COR-L47 (cell line): ENCODE measurements at places on chromosomes 11 and 22.

DNA sequence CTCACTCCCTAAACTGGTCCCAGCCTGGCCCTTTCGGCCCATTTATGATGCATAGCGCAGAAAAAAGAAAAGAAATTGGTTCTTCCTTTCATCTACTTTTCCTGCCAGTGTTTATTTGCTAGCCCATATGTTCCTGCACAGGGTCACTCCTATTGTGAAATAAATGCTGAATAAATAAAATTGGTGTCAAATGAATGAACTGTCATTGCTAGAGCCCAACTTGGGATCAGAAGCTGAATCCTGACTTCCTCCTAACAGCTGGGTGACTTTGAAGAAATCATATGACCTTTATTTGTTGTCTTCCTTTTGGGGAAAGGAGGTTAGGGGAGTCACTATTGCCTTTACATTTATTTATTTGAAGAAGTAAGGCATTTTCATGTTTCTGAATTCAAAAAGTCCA, 92.0 kb downstream of the PRR5L start:
- no peak for DNase-seq

GRCh38 chr22:28986366-28986765, 75.3 kb downstream of the C22orf31 start:
- DNase-seq, result no peak

DNA sequence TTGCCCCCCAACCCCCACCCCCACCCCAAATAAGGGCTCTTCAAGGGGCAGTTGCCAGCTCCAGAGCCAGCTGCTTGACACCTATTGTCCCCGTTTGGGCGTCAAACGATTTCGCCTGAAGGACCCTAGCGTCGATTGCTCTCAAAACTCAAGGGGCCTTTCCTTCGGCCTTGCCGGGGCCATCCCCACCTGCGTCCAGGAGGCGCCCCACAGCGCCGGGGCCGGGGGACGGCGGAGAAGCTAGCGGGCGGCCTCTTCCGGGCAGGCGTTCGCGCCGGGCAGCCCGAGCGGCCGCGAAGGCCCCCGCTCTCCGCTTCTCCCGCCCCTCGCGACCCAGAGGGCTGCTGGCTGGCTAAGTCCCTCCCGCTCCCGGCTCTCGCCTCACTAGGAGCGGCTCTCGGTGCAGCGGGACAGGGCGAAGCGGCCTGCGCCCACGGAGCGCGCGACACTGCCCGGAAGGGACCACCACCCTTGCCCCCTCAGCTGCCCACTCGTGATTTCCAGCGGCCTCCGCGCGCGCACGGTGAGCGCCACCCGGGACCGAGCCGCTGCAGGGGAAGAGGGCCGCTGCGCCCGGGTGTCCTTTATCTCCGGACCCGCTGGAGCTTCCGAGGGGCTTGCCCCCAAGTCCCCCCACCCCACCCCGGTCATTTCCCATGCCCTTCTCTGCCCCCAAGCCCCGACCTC, at the start of gene CAPRIN1:
Gene CAPRIN1, plus strand, starts transcription at position 383 of the 687 bp plus-strand sequence. CDS start 690 bp downstream, outside the sequence.
- peak; percentile 89 for DNase-seq

GRCh38 chr11:130636722-130637464, 188.4 kb downstream of the ADAMTS15 start:
- peak; percentile 2 for DNase-seq

GRCh38 chr11:65576232-65576866, 496 bp downstream of the EHBP1L1 start:
- no peak for DNase-seq

DNA sequence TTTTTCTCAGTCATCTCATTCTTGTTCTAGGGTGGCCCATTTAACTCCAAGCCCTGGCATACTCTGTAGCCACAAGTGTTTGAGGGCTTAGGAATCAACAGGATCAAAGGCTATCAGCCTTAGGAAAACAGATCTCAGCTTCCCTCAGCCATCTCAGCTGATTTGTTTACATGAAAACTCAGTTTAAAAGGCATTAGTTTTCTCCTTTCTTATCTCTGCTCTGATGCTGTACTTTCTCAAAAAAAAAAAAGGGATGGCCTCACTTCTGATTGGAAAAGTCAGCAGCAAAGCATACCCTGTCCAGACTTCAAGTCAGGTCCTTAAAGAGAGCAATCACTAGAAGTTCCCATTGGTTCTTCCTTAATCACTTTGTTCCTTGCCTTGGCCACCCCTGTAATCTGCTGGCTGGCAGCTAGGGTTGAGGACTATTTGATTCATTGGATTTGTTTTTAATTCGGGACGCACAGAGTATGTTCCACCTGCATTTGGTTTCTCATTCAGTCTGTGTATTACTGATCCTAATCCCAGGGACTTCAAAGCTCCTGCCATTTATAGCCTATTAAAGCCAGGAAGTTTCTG, 102.8 kb downstream of the EXT2 start:
- no peak for DNase-seq

DNA sequence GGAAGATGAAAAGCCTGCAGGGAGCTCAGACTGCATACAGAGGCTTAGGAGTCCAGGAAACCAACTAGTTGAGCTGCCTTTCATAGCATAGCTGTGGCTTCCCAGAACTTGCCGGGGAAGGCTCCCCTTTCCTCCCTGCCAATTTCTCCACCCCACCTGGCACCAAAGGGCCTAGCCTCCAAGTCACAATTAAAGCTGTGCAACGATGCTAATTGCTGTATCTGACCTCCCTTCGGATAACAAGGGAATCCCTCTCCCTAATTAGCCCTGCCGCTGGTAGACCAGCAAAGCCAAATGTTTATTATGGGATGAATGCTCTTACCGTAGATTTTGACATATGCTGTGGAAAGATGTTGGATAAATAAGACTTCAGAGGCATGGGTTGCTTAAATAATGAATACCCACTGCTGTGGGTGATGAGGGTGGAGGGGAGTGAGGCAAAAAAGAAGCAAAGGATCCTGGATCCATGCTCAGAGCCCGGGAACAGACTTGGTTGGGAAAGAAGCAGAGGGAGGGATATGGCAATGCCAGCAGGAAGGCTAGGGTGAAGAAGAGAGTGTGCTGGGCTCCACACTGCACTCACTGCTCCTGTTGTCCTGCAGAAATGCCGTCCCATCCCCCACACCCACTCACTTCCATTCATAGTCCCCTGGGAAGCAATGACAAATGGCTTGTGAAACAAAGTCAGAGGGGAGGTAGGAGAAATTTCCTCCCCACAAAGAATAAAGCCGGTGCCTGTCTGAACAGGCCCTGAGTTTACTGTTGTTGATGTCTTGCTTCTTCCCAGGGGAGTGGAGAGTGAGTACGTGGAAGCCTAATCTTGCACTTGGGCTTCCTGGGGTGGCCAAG, 608.1 kb upstream of the CADM1 start:
- peak; percentile 37 for DNase-seq

- DNase-seq, result no peak
These were observed 71.7 kb upstream of the FAR1 start for GRCh38 chr11:13596611-13597326.

GRCh38 chr11:80327956-80328614, 887.3 kb upstream of the TENM4 start:
- no peak for DNase-seq

DNA sequence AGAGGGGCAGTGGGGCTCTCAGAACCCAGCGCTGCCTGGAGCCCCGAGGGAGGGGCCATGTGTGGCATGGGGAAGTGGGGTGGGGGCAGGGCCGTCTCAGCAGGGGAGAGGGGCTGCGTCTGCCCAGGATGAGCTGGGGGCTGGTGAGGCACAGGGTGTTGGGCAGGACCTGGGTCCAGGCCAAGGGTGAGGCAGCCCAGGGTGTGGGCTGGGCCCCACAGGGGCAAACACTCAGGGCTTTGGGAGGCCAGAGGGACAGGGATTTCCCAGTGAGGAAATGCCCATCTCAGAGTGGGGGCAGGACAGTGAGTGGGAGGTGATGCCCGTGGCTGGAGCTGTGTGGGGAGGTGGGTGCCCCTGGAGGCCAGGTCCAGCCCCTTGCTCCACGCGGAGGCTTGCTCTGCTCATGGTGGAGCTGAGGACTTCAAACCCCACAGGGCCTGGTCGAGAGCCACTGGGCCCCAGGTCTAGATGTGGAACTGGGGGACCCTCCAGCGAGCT, 5.4 kb downstream of the PLXNB2 start:
- no peak for DNase-seq

DNA sequence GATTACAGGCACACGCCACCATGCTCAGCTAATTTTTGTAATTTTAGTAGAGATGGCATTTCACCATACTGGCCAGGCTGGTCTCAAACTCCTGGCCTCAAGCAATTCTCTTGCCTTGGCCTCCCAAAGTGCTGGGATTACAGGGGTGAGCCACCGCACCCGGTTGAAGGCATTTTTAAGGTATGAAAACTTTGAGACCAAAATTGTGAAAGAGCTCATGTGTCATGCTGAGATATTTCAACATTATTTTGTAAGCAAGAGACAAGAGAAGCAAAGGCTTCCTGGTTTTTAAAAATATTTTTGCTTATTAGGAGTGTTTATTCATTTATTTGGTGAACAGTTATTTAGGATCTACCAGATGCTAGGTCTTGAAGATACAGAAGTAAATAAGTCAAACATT, 6.8 kb downstream of the NHERF4 start:
- no peak for DNase-seq

DNA sequence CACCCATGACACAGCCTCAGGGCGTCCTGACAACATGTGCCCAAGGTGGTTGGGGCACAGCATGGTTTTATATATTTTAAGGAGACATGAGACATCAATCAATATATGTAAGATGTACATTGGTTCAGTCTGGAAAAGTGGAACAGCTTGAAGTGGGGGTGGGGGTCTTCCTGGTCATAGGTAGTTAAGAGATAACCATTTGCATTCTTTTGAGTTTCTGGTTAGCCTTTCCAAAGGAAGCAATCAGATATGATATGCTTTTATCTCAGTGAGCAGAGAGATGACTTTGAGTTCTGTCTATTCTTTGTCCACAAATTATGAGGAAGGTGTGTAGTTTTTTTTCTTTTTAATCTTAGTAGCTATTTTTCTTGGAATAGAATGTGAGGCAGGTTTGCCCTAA, 10.1 kb upstream of the ANAPC15 start:
- DNase-seq, result no peak

DNA sequence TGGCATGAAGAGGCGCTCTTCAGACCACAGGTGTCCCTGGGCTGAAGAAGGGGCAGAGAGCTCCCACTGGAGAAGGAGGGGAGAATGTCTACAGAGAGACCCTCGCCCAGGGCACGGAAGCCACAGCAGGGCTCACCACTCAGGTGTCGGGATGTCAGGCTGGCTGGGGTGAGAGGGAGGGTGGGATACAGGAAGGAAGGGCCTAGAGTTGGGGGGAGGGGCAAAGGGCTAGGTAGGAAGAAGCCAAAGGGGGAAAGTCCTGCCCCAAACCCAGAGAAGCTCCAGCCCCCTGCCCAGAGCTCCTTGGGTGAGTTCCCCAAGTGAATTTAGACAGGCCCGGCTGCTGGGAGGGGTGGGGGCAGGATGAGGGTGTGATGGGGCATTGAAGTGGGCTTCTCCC, 232.0 kb downstream of the CEP164 start:
- no peak for DNase-seq

DNA sequence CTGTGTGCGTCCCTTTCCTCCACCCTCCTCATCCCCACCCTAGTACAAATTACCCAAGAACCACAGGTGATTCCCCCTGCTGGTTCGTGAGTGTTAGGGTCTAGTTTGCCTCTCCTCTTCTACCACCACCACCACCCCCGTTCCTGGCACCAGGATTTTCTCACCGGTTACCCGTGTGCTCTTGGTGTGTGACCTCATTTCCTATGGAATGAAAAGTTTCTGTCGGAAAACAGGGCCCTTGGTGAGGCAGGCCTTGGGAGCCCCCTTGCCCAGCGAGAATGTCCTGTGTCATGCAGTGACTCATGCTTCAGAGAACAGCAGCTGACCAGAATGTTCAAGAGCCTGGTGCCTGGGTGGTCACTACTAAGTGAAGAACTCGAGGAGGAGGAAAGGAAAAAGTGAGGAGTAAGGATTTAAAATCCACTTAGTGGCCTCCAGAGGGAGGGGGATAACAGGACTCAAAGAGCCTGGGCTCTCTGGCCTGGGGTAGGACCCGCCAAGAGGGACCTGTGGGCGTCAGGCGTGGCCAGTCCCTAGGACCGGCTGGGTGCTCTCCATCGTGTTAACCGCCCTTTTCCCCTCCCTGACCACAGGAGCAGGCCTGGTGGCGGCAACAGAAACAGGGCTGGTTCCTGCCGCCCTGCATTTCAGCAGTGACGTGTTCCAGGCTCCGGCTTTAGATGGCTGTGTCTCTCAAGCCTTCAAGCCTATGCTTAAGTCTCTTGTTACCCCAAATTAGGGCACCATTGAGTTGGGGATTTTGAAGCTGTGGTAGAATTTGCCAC, 30.2 kb downstream of the C22orf31 start:
- no peak for DNase-seq

GRCh38 chr11:67022961-67023956, at the start of gene SYT12:
Gene SYT12, plus strand, starts transcription at chr11:67023134. Its CDS starts 7,011 bp downstream, at chr11:67030145.
- peak; percentile 19 for DNase-seq

- peak; percentile 80 for DNase-seq
These were observed 1.0 kb upstream of the PPP6R2 start for GRCh38 chr22:50341977-50342650.

- no peak for DNase-seq
These were observed 25.8 kb upstream of the P2RY2 start for GRCh38 chr11:73192272-73192671.

DNA sequence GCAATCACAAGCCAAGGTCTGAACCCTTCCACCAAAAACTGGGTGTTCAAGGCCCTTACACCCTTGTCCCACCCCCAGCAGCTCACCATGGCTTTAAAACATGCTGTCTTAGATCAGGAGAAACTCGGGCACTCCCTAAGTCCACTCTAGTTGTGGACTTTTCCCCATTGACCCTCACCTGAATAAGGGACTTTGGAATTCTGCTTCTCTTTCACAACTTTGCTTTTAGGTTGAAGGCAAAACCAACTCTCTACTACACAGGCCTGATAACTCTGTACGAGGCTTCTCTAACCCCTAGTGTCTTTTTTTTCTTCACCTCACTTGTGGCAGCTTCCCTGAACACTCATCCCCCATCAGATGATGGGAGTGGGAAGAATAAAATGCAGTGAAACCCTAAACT, 15.0 kb downstream of the HTR3A start:
- no peak for DNase-seq

- DNase-seq, result no peak
These were observed 728 bp upstream of the POGLUT3 start for GRCh38 chr11:108498816-108499408.

GRCh38 chr22:19998232-19998951, 18.2 kb downstream of the ARVCF start:
- peak; percentile 62 for DNase-seq

GRCh38 chr11:23727794-23728193, 769.1 kb upstream of the LUZP2 start:
- DNase-seq, result no peak

DNA sequence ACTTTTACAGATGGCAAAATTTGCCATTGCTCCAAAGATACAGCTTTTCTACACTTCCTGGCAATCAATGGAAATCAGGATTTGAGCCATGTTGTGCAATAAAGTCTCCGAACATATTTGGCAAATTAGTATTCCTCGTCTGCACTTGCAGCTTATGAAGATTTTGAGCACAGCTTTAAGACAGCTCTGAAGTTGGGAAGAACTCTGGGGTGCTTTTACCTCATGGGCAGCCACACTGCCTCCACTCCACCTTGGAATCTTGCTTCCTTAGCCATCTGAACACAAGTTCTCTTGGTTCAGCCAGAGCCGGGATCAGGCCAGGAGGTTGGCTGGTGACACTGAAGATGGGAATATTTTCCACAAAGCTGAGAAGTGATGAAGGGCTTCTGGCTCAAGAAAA, 191.2 kb downstream of the CWF19L2 start:
- no peak for DNase-seq
